ENCODE measurements at places on chromosomes 2 and 18.

DNA sequence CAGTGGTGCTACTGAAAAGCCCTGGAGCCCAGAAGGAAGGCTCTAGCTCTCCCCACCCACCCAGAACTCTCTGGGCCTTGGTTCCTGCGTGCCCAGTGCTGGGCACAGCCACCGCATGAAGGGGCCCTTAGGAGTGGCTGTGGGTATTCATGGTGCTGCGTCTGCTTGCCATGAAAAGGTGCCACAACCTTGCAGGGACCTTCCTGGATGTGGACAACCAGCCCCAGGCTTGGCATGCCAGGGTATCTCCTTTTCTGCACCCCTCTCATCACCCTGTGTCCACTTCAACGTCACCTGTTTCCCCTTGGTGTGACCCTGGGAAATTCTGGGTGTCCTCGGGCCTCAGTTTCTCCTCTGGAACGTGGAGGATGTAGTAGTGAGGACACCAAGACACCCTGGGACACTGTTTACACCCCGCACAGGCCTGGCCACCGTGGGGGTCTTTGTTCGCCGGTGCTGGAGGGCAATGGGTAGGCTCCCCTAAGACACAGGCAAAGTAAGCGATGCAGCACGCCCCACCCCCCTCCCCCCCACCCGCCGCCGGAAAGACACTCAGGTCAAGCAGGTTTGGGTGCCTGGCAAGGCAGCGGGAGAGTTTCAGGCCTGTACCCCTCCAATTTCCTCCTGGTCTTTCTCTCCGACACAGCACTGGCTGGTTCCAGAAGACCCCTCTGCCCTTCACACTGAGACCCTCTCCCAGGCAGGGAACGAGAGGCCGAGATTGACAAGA lies 34.8 kb upstream of the TAF1B start:
- DNase-seq, result no peak

- DNase-seq, result no peak
Observed at GRCh38 chr2:189662669-189663226, 1.5 kb downstream of the ASNSD1 start.

DNA sequence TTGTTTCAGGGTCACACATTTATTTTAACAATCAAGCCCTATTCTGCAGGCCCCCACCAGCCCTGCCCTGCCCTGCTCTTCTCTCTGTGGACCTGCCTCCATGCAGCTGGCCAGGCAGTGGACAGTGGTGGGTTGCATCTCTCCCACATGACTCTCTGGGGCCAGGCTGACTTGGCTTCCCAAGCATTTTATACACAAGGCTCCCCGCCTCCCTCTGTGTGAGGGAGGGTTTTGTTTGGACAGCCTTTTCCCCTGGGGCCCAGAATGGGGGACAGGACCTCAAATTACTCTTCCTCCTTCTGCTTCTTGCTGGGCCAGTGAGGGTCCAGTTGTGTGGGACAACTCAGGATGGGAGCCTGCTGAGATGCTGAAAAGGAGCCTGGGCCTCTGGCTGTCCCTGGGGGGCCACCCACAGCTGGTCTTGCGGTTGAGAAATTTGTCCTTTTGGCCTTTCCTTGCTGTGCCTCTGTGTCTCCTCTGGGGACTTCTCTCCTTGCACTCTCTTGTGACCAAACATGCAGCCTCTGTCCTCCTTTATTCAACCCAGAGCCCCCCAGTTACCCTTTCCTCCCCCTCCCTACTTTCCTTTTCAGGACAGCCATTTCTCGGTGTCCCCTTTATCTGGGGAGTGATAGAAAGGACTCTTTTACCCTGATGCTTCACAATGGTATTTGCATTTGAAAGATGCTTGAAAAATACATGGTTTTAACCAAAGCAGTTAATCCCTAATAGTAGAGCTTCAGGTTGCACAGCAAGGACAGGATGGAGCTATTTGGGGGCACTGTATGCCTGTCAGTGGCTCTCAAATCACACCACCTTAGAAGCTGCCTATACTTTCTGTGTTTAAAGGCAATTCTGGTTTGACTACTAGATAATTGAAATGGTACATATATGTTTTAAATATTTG lies 151.1 kb downstream of the FHOD3 start:
- no peak for DNase-seq

GRCh38 chr18:58288921-58289797 lies 245.1 kb downstream of the NEDD4L start:
- DNase-seq, result no peak

- no peak for DNase-seq
Observed at GRCh38 chr2:57726294-57726693, 320.3 kb upstream of the VRK2 start.

- DNase-seq, result no peak
Observed at GRCh38 chr2:174024524-174025270, 59.5 kb upstream of the SP3 start.

GRCh38 chr2:8514796-8515758 lies 166.8 kb upstream of the ID2 start:
- DNase-seq, result peak; percentile 22

- no peak for DNase-seq
Observed at GRCh38 chr2:61845320-61845719, 8.5 kb downstream of the FAM161A start.

- no peak for DNase-seq
Observed at GRCh38 chr2:224987733-224988132, 54.5 kb downstream of the DOCK10 start.

- no peak for DNase-seq
Observed at GRCh38 chr2:12442476-12442847, 274.3 kb upstream of the TRIB2 start.

DNA sequence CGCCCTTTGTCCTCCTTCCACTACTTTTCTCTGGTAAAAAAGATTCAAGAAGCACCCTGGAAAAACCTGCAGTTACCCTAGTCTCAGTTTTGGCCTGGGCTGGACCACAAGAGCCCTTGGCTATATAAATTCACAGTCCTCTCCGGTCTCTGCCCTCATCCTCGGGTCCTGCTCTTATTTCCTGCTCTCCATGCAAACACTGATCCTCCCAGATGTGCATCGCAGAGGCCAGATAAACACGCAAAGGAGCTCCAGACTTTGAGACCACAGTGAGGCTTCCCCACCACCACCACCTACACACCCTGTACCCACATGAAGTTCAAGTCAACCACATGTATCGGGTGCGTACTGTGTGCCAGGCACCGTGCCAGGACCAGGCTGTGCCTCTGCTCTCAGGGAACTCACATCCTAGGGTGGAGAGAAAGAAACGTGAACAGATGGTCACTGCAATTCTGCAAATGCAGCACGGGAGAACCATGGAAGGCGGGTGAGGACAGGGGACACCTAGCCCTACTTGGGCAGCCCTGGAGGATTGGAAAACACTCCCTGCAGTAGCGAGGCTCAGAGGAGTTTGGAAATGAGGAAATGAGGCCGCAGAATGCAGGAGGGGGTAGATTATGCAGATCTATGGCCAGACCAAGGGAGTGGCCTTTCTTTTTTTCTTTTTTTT lies 7.4 kb downstream of the CTDSP1 start:
- no peak for DNase-seq

- no peak for DNase-seq
Observed at GRCh38 chr2:227942021-227942420, 70.6 kb downstream of the DAW1 start.

- no peak for DNase-seq
Observed at GRCh38 chr2:239229545-239230279, 171.1 kb downstream of the HDAC4 start.

GRCh38 chr2:242065426-242065825 lies 195.9 kb downstream of the RTP5 start:
- no peak for DNase-seq

GRCh38 chr18:23888881-23889280 lies 125.7 kb upstream of the TTC39C start:
- DNase-seq, result no peak

DNA sequence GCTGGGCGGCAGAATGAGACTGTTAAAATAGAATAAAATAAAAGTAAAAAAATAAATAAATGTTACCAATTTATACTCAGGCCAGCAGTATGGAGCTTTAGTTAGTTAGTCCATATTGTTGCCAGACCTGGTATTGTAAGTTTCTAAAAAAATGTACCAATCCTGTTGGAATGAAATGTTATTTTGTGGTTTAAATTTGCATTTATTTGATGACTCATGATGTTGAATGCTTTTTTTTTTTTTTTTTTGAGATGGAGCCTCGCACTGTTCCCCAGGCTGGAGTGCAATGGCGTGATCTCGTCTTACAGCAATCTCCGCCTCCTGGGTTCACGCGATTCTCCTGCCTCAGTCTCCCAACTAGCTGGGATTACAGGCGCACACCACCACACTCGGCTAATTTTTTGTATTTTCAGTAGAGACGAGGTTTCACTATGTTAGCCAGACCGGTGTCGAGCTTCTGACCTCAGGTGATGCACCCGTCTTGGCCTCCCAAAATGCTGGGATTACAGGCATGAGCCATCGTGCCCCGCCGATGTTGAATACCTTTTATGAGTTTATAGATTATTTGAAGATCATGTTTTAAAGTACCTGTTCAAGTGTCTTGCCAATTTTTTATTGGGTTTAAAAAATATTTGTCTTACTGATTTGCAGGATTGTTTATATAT lies 5.7 kb upstream of the PTPRN start:
- DNase-seq, result no peak

GRCh38 chr2:149466635-149467034 lies 120.9 kb downstream of the MMADHC start:
- no peak for DNase-seq

DNA sequence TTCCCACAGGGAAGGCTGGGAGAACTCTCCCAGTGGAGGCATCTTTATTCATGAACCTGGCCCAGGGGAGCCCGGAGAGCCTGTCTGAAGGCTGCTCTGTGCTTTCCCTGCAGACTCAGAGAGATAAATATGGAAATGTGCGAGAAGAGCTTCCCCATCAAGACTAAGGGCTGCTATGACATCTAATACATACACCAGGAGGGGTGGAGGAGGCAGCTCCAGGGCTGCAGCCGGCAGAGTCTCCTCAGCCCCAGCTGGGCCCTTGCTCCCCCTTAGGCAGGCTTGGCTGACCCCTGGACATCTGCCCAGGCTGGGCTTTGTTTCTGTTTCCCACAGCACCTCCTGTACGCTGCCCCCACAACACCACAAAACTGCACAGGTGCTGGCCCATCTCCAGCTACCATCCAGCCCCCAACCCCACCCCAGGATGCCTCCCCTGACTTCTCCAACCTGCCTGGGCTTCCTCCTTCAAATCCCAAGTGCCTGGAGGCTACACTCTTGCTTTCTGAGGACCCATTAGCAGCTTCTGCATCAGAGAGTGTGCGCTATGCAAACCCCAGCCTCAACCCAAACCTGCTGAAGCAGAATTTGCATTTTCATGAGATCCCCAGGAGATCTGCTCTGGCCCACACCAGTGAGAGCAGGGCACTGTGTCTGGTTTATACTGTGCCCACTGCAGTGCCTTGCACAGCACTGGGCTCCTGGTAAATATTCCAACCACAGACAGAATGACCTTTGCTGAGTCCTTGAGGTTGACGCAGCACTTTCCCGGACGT lies 96.8 kb downstream of the VSNL1 start:
- no peak for DNase-seq

GRCh38 chr2:98123286-98123685 lies 36.3 kb downstream of the VWA3B start:
- DNase-seq, result no peak

DNA sequence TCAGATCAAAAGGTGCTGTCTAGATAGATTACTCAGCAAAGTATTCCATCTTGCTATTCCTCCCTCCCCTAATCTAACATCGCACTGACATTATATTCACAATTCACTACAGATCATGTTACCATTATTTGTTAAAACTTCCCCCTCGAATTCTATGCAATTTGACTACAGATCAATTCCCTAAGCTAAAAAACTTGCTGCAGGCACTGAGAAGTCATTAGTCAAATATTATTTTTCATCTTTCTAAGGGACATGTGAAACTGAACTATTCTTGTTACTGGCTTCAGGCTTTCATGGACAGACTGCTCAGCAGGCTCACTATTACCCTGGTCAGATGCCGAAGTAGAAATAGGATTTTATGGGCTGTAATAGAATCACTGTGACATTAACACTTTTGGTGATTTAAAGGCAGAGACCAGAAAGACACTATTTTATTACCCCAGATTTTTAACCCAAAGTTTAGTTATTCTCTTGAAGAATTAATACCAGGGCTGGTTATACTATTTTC lies 15.1 kb downstream of the MYL1 start:
- no peak for DNase-seq

- DNase-seq, result no peak
Observed at GRCh38 chr2:233689501-233689900, 3.2 kb upstream of the UGT1A6 start.

DNA sequence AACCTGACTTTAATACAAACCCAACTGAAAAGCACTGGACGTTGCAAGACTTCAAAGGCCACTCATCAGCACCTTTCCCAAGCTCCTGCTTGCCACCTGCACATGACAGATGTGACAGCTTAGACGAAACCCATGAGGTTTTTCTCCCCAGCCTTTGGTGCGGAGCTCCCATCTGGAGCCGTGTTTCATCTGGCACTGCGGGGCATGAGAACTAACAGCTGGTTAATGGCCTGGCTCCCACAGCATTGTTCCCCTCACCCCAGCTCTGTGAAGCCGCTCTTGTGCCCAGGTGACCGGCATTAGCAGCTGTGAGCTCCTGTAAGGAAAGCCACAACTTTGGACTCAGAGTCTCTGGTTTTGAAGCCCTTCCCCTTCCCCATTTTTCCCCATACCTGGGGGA lies 50.9 kb downstream of the GALR1 start:
- DNase-seq, result no peak

- DNase-seq, result no peak
Observed at GRCh38 chr18:57390044-57390443, 37.7 kb downstream of the ST8SIA3 start.

Data from stimulated activated CD4-positive, alpha-beta T cell treated with anti-CD3 and anti-CD28 coated beads, Interleukin-1b, Interleukin-23, amount 100 ng/mL, for 24 hours (primary cell).